ENCODE measurements at places on chromosomes 1 and 21.

DNA sequence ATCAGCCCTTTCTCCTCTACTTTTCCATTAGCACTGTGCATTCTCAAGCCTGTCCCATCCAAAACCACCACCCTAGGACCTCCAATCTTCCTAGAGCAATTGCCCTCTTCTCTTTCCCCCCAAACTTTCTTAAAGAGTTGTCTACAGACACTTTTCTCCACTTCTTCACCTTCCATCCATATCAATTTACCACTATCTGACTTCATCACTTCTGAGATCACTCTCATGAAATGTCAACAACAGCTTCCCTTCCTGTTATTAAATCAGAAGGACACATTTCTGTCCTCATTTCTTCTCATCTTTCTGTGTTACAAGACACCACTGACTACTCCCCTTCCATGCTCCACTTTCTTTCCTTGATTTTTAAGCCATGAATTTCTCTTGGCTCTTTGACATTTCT lies 36.0 kb upstream of the CFAP298 start:
- DNase-seq: no peak

- no peak for DNase-seq
These were observed 18.0 kb upstream of the LRRC8D start for GRCh38 chr1:89802841-89803240.

- no peak for DNase-seq
These were observed 13.5 kb downstream of the EFCAB14 start for GRCh38 chr1:46705408-46705807.

GRCh38 chr1:63592536-63593302 lies 492 bp upstream of the PGM1 start:
- DNase-seq: no peak

GRCh38 chr1:183769956-183770815 lies 34.7 kb upstream of the RGL1 start:
- no peak for DNase-seq

DNA sequence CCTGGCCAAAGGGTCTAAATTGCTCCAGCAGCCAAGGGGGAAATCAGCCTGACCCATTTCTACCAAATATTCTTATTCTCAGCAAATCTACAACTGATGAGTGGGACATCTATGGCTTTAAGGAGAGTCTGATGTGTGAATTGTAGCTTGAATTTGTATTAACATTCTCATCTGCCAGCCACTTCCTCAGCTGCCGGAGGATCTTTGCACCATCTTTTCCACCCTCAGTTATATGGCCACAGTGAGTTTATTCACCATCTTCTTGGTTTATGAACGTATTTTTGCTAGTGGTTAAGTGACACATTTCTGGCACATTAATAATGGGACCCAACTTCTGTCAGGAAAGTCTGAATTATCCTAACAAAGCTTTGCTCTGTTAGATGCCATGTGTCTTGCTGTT lies 69.6 kb downstream of the COLGALT2 start:
- DNase-seq: no peak
